A549 treated with CpdA at 1 μM for 4 hours (cell line): ENCODE measurements at places on chromosomes 12 and 14. TPM values are rescaled to one million over a fixed set of nuclear protein-coding genes. Genes with fewer than 3 reads are reported as not detected.

INHBC gene
- 0.03 to 0.07 TPM in 2 of 5 replicates, not detected in the others for total RNA-seq

PIP4K2C gene
- 36.3 to 44.3 TPM (median 42.6 TPM) in 5 replicates for total RNA-seq

CPM gene
- total RNA-seq, result 6.5 to 9.3 TPM (median 7.9 TPM) in 5 replicates

CEBPE gene
- not detected in 5 replicates for total RNA-seq

KRT72 gene
- total RNA-seq, result not detected in 5 replicates

SCARB1 gene
- 112 to 161 TPM (median 149 TPM) in 5 replicates for total RNA-seq

ITGB7 gene
- total RNA-seq, result 0.29 to 0.56 TPM (median 0.45 TPM) in 5 replicates

CCDC184 gene
- total RNA-seq, result 2.5 to 3.6 TPM (median 3.2 TPM) in 5 replicates

SERPINA6 gene
- 0.59 to 1.1 TPM (median 0.94 TPM) in 5 replicates for total RNA-seq

FBLN5 gene
- total RNA-seq, result 1.5 to 2.0 TPM (median 1.7 TPM) in 5 replicates

KCNH5 gene
- 0.01 to 0.05 TPM in 2 of 5 replicates, not detected in the others for total RNA-seq

CLEC14A gene
- total RNA-seq, result not detected in 5 replicates

RAB35 gene
- total RNA-seq, result 59.1 to 75.5 TPM (median 74.1 TPM) in 5 replicates

DLST gene
- 92.4 to 99.9 TPM (median 97.6 TPM) in 5 replicates for total RNA-seq

ALDH2 gene
- 72.5 to 94.0 TPM (median 90.8 TPM) in 5 replicates for total RNA-seq

STXBP6 gene
- 1.7 to 2.5 TPM (median 2.2 TPM) in 5 replicates for total RNA-seq

C14orf132 gene
- 4.3 to 5.5 TPM (median 5.1 TPM) in 5 replicates for total RNA-seq

COX8C gene
- total RNA-seq, result not detected in 5 replicates

RPGRIP1 gene
- 0.21 to 0.51 TPM (median 0.34 TPM) in 5 replicates for total RNA-seq

NXPH4 gene
- total RNA-seq, result 3.8 to 6.1 TPM (median 5.9 TPM) in 5 replicates

STRAP gene
- total RNA-seq, result 180 to 197 TPM (median 190 TPM) in 5 replicates

PLEKHD1 gene
- total RNA-seq, result 0.02 to 0.03 TPM in 2 of 5 replicates, not detected in the others

CACNA2D4 gene
- total RNA-seq, result not detected in 5 replicates

KRT3 gene
- 0.03 to 0.10 TPM in 2 of 5 replicates, not detected in the others for total RNA-seq

PLEKHA5 gene
- total RNA-seq, result 6.1 to 9.9 TPM (median 6.8 TPM) in 5 replicates

OTX2 gene
- not detected in 5 replicates for total RNA-seq

LRTM2 gene
- total RNA-seq, result not detected in 5 replicates

KRT83 gene
- total RNA-seq, result 2.2 to 6.1 TPM (median 5.3 TPM) in 5 replicates

OAS1 gene
- 41.9 to 76.3 TPM (median 65.0 TPM) in 5 replicates for total RNA-seq

TAS2R20 gene
- 0.08 to 0.35 TPM (median 0.15 TPM) in 3 of 5 replicates, not detected in the others for total RNA-seq

PTGR2 gene
- 7.5 to 10.4 TPM (median 10.2 TPM) in 5 replicates for total RNA-seq

ZDHHC22 gene
- 0.20 to 0.37 TPM (median 0.31 TPM) in 5 replicates for total RNA-seq

LRRC10 gene
- total RNA-seq, result not detected in 5 replicates

PIP4P1 gene
- 30.6 to 38.5 TPM (median 35.8 TPM) in 5 replicates for total RNA-seq

LRP1-AS gene
- not detected in 5 replicates for total RNA-seq

SPX gene
- total RNA-seq, result 1.3 to 2.1 TPM (median 2.0 TPM) in 5 replicates

FLVCR2 gene
- 2.1 to 3.5 TPM (median 2.3 TPM) in 5 replicates for total RNA-seq

PTGER2 gene
- total RNA-seq, result 1.3 to 1.6 TPM (median 1.5 TPM) in 5 replicates

GUCY2C gene
- 0.01 TPM in 1 of 5 replicates, not detected in the others for total RNA-seq
